ENCODE measurements at places on chromosomes 12 and 14. TPM values are rescaled to one million over a fixed set of nuclear protein-coding genes. Genes with fewer than 3 reads are reported as not detected.

GRCh38 chr12:52522346-52523011 lies 2.3 kb upstream of the KRT5 start:
- peaks cover 9% of the 10 kb centered on the region for H3K27me3 ChIP-seq
- no peak overlapping the region for H3K27ac ChIP-seq
- H3K4me3 ChIP-seq, result no peak overlapping the region
- H3K36me3 ChIP-seq, result no peaks in the 10 kb centered on the region
- no peaks in the 10 kb centered on the region for H3K4me1 ChIP-seq
- peak; percentile 34 for DNase-seq

DNA sequence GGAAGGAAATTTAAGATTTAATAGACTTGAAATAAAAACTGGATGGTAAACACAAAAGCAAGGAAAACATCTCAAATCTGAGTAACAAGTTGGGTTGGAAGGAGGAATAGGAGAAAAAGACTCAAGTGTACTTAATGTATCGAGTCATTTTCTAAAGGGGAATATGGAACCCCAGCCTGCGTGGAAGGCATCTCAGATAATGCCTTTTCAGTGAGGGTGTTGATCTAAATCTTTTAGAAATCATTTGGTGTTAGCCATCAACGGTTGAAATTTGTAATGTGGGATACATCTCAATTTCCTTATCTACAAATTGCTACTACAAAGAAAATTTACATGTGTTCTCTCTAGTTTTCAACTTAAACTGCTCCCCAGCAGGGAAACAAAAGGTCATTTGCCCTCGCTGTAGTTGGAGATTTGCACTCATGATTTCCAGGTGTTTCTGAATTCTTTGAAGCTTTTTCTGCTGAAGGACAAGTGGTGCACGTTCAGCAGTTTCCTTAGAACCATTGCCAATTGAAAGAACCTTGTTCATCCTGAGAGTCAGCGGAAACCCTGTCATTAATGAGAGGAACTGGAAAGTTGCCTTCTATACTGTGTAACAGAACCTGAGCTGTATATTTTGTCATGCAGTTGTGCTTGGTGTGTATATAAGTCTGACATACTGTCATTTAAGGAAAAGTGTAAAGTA lies 2.2 kb downstream of the PCBP2 start:
- H3K27me3 ChIP-seq, result no peaks in the 10 kb centered on the region
- peaks cover 35% of the 10 kb centered on the region for H3K36me3 ChIP-seq
- peak overlapping the region; percentile 98 for H3K4me3 ChIP-seq
- no peak for DNase-seq

DNA sequence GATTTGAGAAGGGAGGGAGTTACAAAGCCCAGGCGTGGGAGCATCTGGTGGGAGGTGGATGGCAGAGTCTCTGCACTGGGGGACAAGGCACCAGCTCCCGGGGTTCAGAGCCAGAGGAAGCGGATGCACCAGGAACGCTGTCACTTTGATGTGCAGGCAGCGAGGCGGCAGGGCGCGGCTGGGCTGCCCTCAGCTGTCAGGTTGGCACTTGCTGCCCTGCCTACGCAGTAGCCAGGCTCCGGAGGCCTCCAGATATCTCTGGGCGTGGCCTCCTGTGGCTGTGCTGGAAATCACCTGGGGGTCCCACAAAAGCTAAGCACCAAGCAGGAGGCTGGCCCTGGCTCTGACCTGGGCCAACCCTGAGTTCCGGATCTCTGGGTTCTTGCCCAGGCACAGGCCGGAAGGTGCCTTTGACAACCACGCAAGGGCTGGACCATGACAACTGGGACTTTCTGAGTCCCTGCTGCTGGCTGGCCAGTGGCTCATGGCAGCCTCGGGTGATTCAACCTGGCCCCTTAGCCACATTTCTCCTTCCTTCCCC lies 62.1 kb upstream of the MAP1LC3B2 start:
- H3K36me3 ChIP-seq, result no peaks in the 10 kb centered on the region
- H3K4me1 ChIP-seq, result peaks cover 8% of the 10 kb centered on the region
- no peak overlapping the region for H3K4me3 ChIP-seq

DNA sequence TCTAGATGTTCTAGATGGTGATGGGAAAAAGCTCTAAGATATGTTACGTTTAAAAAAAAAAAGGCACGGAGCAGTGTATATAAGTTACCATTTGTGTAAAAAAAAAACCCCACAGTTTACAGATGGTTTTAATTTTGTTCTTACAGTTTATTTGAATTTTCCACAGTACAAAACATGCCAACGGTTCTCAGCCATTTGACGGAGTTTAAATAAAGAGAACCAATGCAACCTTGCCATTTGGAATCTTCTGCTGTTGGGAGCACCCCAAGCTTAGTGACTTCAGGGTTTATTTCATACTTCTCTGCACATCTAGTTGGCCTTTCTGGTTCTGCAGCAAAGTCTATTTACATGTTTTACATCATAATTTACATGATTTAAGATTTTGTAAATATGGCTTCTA lies 7.7 kb upstream of the HPD start:
- peaks cover 10% of the 10 kb centered on the region for H3K4me1 ChIP-seq
- no peak overlapping the region for H3K4me3 ChIP-seq
- H3K27ac ChIP-seq, result no peak overlapping the region
- no peak for DNase-seq
- no peaks in the 10 kb centered on the region for H3K27me3 ChIP-seq

DNA sequence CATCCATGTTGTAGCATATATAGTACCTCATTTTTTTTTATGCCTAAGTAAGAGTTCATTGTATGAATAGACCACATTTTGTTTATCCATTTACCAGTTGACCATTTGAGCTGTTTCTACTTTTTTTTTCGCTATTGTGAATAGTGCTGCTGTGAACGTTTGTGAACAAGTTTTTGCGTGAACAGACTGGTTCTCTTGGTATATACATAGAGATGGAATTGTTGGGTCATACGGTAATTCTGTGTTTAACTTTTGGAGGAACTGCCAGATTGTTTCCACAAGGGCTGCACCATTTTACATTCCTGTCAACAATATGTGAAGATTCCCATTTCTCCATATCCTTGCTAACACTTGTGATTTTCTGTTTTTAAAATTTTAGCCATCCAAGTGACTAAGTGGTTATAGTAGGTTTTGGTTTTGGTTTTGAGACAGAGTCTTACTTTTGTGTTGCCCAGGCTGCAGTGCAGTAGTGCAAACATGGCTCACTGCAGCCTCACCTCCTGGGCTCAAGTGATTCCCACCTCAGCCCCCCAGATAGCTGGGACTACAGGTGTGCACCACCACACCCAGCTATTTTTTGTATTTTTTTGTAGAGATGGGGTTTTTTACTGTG lies 68.3 kb upstream of the AMN start:
- no peak for DNase-seq
- no peaks in the 10 kb centered on the region for H3K4me1 ChIP-seq
- no peaks in the 10 kb centered on the region for H3K27me3 ChIP-seq
- no peak overlapping the region for H3K27ac ChIP-seq
- H3K36me3 ChIP-seq, result peaks cover 12% of the 10 kb centered on the region
- H3K4me3 ChIP-seq, result no peak overlapping the region

DNA sequence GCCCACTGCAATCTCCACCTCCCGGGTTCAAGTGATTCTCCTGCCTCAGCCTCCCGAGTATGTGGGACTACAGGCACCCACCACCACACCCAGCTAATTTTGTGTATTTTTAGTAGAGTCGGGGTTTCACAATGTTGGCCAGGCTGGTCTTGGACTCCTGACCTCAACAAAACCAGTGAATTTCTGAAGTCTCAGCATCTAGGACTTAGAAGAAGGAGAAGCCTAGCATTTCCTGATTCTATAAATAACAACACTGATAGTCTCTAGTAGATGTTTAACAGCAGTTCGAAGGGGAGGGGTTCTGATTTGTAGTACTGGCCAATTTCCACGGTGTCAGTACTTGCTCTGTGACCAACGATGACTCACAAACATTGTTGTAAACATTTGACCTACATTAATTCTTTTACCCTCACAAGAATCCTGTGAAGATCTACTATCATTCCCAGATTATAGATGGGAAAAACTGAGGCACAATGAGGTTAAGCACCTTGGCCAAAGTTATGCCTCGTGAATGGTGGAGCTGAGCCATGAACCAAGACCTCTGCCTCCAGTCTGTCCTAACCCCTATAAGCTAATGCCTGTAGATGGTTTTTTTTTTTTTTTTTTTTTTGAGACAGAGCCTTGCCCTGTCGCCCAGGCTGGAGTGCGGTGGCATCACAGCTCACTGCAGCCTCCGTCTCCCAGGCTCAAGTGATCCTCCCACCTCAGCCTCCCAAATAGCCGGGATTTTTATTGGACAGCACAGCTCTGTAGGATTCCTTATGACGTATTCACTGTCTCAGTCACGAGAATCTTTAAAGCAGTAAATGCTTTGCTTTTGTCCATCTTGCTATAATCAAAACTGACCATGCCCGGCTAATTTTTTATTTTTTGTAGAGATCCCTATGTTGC lies 5.2 kb downstream of the P2RX4 start:
- DNase-seq, result no peak
- H3K4me1 ChIP-seq, result peaks cover 5% of the 10 kb centered on the region
- H3K36me3 ChIP-seq, result peaks cover 4% of the 10 kb centered on the region

The ZFYVE26 gene
- 36.6 TPM for total RNA-seq

The IFNG-AS1 gene
- total RNA-seq, result not detected

DNA sequence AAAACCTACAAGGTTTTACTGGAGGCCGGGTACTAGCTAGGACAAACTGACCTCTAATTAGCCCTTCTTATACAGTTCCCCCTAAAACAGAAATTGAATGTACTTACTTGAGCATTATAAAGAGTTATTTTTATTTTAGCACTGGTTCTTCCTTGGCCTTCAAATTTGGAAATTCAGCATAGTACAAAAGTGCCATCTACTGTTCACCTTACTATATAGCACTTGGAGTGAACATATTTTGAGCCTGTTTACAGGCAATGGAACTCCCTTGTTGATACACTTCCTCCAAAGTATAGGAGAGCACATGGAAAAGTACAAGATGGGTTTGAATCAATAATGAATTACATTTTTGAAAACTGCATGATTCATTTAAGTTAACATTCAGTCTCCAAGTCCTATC lies 3.9 kb upstream of the POC1B start:
- H3K36me3 ChIP-seq, result no peaks in the 10 kb centered on the region
- H3K27ac ChIP-seq, result no peak overlapping the region
- peaks cover 9% of the 10 kb centered on the region for H3K4me1 ChIP-seq
- no peak for DNase-seq
- H3K27me3 ChIP-seq, result no peaks in the 10 kb centered on the region

- peaks cover 25% of the 10 kb centered on the region for H3K4me1 ChIP-seq
- H3K4me3 ChIP-seq, result peak overlapping the region; percentile 87
- H3K36me3 ChIP-seq, result no peaks in the 10 kb centered on the region
- H3K27me3 ChIP-seq, result no peaks in the 10 kb centered on the region
- H3K27ac ChIP-seq, result peak overlapping the region; percentile 87
Observed at GRCh38 chr12:118190266-118190665, 54.3 kb downstream of the PEBP1 start.

DNA sequence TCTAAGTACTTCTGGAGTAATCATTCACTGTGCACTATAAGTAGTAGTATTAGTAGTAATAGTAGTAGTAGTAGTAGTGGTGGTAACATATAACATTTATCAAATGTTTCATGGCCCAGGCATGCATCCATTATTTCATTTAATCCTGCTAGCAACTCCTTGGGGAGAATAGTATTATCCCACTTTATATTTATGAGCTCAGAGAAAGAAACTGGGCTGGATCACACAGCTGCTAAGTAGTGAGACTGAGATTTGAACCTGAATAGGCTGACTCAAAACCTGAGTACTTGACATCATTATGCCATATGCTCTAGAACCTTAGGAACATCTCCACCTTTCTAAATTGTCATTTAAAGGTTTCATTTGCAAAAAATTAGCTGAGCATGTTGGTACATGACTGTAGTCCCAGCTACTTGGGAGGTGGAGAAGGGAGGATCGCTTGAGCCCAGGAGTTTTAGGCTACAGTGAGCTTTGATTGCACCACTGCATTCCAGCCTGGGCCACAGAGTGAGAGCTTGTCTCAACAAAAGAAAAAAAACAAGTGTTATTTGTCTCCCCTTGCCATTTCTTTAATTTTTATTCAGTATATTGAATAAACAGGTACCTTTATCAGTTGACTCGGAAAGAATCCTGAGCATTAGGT lies 11.4 kb upstream of the NID2 start:
- peak overlapping the region; percentile 46 for H3K27ac ChIP-seq
- no peak overlapping the region for H3K4me3 ChIP-seq
- H3K27me3 ChIP-seq, result peaks cover 10% of the 10 kb centered on the region
- no peaks in the 10 kb centered on the region for H3K36me3 ChIP-seq

The RD3L gene
- total RNA-seq, result not detected

- no peak overlapping the region for H3K27ac ChIP-seq
- no peaks in the 10 kb centered on the region for H3K27me3 ChIP-seq
- H3K4me1 ChIP-seq, result peaks cover 6% of the 10 kb centered on the region
- no peak overlapping the region for H3K4me3 ChIP-seq
- no peak for DNase-seq
Observed at GRCh38 chr14:100297320-100298300, 8.6 kb downstream of the SLC25A29 start.

The SIX6 gene
- total RNA-seq, result not detected

DNA sequence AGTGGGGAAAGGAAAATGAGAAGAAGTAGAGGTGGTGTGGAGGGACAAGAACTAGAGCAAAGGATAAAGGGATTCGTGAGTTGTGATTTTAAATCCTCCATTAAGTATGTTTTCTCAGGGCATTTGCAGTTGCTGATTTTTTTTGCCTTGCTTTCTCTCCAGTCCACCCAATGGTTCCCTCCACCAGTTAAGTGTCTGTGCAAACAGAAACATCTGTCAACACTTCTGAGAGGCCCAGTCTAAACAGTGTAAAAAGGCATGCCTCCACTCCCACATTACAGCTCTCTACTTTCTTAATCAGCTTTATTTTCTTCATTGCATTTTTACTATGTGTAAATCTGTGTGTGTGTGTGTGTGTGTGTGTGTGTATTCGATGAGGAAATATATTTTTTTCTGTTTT lies 141.2 kb downstream of the PPFIA2 start:
- no peak for DNase-seq
- H3K36me3 ChIP-seq, result no peaks in the 10 kb centered on the region
- H3K27me3 ChIP-seq, result peaks cover 6% of the 10 kb centered on the region
- no peak overlapping the region for H3K27ac ChIP-seq
- H3K4me1 ChIP-seq, result no peaks in the 10 kb centered on the region
- H3K4me3 ChIP-seq, result no peak overlapping the region

DNA sequence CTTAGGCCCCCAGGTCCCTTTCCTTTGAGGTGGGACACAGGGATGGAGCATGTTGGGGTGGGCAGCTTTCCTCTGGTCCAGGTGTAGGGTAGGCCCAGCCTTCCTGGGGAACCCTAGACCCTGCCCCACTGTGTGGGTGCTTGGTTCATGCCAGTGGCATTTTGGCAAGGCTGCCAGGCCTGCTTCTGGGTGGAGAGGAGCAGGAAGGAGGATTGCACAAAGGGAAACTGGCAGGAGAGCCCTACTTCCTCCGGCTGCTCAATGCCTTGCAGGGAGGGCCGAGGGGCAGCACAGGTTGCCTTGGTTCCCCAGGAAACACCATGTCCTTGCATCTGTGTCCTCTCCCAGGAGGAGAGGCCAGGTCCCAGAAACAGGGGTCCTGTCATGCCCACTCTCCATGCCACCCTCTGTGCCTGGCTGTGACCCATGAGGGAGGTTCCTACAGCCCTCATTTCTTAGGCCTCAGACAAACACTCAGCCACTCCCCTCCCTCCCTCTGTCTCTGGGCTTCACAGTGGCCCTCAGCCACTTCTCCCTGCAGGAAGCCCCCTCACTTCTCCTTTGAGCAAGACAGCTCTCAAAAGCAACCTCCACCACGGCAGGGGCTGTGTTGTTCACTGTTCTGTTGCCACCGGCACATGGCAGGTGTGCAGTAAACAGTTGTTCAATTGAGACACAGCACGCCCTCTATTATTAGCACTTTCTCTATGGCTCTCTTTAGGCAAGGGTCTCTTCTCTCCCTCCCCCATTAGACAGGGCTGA lies 6.8 kb upstream of the KRT80 start:
- H3K4me1 ChIP-seq, result peaks cover 44% of the 10 kb centered on the region
- H3K27ac ChIP-seq, result peak overlapping the region; percentile 68
- no peak for DNase-seq
- no peaks in the 10 kb centered on the region for H3K36me3 ChIP-seq

The NINJ2 gene
- total RNA-seq, result 1.2 TPM

GRCh38 chr14:53683229-53683628 lies 273.4 kb downstream of the BMP4 start:
- no peak overlapping the region for H3K27ac ChIP-seq
- DNase-seq, result no peak
- no peaks in the 10 kb centered on the region for H3K36me3 ChIP-seq
